Activated CD4-positive, alpha-beta T cell treated with anti-CD3 and anti-CD28 coated beads, Interleukin-2, amount 50 U/mL, for 4 hours (primary cell): ENCODE measurements at places on chromosomes 2 and 18.

GRCh38 chr18:74438091-74438490 is 19.0 kb downstream of the DIPK1C start:
- DNase-seq = no peak

DNA sequence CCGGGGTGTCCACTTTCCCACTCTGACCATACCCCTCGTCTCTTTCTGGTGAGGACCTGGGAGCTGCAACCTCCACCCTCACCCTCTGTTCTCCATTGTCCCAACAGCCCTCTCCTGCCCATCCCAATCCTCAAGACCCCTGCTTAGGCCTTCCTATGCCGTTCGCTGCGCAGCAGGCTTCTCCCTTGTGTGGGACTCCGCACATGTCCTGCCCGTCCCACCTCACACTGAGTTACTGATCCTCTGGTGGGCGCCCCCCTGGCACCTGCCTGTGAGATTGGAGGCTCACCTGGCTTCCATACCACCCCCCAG is 119.5 kb upstream of the SNTG2 start:
- DNase-seq = no peak

- no peak for DNase-seq
Measured at GRCh38 chr2:23452372-23452771, 67.4 kb downstream of the KLHL29 start.

- DNase-seq = no peak
Measured at GRCh38 chr2:150208689-150209088, 278.8 kb downstream of the RND3 start.

DNA sequence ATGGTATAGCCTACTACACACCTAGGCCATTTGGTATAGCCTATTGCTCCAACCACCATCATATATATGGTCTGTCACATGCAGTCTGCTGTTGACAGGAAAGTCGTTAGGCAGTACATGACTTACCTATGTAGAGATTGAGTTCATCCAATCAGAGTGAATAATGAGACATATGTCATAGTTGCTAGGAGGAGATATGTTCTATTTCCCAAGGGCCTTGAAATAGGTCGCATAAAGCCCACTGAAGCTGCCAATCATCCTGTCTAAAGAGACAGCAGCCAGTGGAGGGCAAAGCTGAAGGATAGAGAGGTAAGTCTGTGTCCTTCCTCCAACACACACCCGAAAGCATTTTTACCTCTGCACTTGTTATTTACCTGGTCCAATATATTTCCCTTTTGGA is 263.4 kb downstream of the PTPRM start:
- DNase-seq = no peak

GRCh38 chr18:62611453-62612288 is 88.8 kb downstream of the ZCCHC2 start:
- no peak for DNase-seq
